ENCODE measurements at places on chromosomes 3 and 15.

GRCh38 chr3:156459434-156459833 lies 95.5 kb downstream of the SSR3 start:
- no peak for DNase-seq

DNA sequence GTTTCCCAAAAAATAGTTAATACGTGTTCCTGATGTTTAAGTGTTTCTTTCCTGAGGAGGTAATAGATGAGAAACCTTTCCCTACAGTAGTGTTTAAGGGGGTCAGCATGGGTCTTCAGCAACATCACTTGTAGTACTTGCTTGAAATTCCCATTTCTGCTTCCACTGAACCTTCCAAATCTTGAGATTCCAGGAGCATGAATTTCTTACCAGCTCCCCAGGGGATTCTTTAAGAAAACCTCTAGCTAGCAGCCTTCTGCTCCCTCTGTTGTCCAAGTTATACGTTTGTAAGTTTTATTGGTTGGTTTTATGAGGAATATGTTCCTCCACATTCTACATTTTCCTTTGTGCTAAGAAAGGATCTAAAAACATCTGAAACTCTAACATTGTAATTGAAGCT lies 38.2 kb upstream of the ACP3 start:
- no peak for DNase-seq

GRCh38 chr3:152299249-152299976 lies 30.7 kb downstream of the MBNL1 start:
- no peak for DNase-seq

DNA sequence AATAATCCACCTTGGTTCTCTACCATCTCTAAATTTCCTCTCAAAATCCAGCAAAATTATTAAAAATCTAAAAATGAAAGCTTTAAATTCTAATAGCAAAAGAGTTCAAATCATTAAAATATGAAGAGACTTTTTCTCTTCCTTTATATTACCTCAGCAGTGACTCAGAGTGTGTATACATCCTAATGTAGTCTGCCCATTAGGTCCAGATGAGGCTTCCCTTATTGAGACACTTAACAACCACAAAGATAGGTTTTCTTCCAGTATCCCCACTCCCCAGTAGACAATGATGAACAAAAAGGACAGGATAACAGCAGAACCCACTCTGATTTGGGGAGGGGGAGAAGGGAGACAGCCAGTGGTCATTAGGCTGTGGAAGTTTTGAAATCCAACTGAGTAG lies 61.5 kb upstream of the DCBLD2 start:
- DNase-seq, result no peak

- DNase-seq, result no peak
Observed at GRCh38 chr3:88133711-88134263, 16.0 kb upstream of the C3orf38 start.

GRCh38 chr3:19645093-19645492 lies 288.9 kb downstream of the EFHB start:
- peak; percentile 76 for DNase-seq

DNA sequence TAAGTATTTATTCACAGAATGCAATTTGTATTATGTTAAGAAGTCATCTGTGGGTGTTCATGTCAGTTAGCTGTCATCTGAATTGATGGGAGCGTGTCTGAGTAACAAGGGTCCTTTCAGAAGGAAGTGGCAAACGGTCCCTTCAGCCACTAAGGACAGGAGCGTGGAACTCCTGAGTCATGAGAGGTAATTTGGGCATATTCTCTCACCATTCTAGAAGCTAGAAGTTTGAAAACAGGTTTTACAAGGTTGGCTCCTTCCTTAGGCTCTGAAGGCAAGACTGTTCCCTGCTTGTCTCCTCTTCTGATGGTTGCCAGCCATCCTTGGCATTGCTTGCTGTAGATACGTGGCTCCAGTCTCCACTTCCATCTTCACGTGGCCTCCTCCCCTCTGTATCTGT lies 19.7 kb downstream of the ABHD2 start:
- no peak for DNase-seq

- DNase-seq, result no peak
Observed at GRCh38 chr3:97515076-97515475, 249.5 kb upstream of the ARL6 start.

- no peak for DNase-seq
Observed at GRCh38 chr3:129595544-129596193, 10.8 kb downstream of the PLXND1 start.

DNA sequence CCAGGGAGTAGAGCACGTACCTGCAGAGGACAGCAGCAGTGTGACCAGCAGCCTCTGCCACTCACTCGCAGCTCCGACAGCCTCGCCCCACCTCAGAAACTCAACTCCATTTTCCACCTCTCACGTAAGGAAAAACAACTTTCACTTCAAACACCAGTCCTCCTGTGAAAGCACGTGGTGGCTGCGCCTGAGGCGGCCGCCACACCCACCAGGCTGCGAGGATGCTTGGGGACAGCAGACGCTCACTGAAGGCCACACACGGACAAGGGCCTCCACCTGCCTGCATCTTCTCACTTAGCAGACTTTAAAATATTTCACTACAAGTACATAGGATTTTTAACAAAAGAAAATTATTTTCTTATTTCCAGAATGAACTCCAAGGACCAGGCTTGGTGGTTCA lies 67.9 kb downstream of the CYFIP1 start:
- no peak for DNase-seq

GRCh38 chr3:156181509-156181908 lies 61.1 kb downstream of the KCNAB1 start:
- no peak for DNase-seq

DNA sequence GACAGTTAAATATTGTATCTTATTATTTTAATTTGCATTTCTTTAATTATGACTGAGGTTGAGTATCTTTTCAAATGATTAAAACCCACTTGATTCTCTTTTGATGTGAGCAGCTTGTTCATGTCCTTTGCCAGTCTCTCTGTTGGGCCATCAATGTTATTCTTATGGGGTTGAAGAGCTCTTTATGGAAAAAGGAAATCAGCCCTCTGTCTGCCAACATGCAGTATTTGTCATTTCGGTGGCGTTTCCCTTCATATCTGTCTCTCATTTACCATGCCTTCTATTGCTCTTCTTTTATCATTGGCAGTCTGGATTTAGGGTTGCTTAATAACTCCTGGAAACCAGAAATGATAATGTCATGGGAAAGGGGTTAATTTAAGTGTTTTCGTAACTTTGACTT lies 340.7 kb upstream of the DNAJC19 start:
- no peak for DNase-seq

GRCh38 chr15:92638291-92638708 lies 17.3 kb downstream of the FAM174B start:
- no peak for DNase-seq

GRCh38 chr3:149634573-149634972 lies 23.3 kb downstream of the WWTR1 start:
- no peak for DNase-seq

GRCh38 chr3:118781839-118782238 lies 252.8 kb downstream of the IGSF11 start:
- peak; percentile 56 for DNase-seq

DNA sequence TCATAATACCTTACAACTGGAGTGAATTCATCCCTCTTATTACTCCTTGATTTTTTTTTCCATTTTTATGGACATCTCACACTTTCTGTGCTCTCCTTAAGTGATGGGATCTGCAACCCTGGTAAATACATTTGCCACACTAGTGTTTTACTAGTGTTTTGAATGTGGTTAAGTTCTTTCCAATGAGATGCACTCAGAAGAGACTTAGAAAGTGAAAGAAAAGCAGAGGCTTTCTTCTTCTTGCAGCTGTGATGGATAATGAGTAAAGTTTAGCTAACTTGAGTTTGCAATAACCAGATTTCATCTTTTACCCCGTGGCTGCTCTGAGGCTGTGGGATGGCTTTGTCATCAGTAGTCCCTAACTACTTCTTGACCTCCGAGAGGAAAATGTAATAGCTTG lies 1248.4 kb downstream of the NSUN3 start:
- no peak for DNase-seq

GRCh38 chr3:169780742-169781141 lies 7.5 kb downstream of the MYNN start:
- DNase-seq, result no peak

GRCh38 chr15:40044717-40045571 lies 6.0 kb upstream of the SRP14 start:
- peak; percentile 71 for DNase-seq

DNA sequence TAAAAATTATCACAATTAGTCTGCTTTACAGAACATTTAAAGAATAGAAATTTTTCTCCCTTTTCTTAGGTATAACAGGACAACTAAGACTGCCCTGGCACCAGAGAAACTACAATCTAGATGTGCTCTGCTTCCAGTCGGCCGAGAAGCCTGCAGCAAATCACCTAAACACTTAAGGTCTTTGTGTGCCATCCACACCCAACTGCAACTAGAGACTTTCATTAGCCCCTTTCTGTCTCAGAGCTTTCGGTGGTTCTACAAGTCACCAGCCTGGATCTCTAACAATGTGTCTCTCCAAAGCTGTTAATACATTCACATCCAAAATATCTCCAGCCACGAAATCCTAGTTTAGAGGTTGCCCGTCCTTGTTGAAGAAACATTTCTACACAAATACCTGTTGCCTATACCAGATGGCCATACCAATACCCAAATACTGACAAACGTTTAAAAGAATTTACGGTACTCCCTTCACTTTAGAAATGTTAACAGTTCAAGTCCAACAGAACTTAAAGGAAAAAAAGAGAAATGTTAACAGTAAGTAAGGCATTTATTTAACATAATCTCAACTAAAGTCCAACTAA lies 6.7 kb downstream of the PRC1 start:
- no peak for DNase-seq

- DNase-seq, result no peak
Observed at GRCh38 chr3:43284171-43284570, 2.2 kb upstream of the SNRK start.

DNA sequence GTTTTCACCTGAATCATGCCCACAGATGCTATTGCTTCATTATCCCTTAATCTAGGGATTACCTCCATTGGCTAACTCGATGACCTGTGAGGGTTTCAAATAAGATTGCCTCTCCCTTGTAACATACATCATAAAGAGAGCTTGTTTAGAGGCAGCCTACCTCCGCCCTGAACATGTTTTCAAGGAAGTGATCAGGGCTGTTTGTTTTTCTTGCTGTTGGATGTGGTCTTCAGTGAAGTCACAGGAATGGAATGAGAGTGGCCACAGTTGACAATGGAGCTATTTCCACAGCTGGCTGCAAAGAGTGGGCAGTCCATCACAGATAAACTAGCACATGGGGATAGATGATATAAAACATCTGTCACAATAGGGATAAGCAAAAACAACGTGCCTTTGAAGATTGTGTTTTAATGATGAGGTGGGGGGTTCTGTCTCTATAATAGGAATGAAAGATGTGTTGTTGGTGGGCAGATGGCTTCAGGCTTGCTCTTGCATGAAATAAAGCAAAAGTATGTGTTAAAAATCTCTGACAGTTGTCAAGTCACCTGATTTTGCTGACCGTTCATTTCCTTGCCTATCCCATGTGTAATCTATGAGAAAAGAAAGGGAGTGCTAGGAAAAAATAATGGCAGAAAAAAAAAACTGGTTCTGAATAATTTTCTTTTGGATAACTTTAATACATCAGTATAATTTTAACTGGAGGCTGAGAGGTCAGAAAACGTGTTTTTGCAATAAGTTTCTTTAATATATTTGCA lies 642.3 kb downstream of the RBMS3 start:
- peak; percentile 14 for DNase-seq
